Naive thymus-derived CD8-positive, alpha-beta T cell (primary cell): ENCODE measurements at places on chromosomes 7 and 10.

- peak; percentile 70 for DNase-seq
These were observed 21.0 kb upstream of the EPC1 start for GRCh38 chr10:32367793-32368453.

- no peak for DNase-seq
These were observed 149.7 kb downstream of the WNT2 start for GRCh38 chr7:117173035-117173770.

- no peak for DNase-seq
These were observed 22.2 kb downstream of the FZD1 start for GRCh38 chr7:91286432-91286831.

GRCh38 chr10:60429084-60429849, 39.6 kb upstream of the ANK3 start:
- DNase-seq: no peak

DNA sequence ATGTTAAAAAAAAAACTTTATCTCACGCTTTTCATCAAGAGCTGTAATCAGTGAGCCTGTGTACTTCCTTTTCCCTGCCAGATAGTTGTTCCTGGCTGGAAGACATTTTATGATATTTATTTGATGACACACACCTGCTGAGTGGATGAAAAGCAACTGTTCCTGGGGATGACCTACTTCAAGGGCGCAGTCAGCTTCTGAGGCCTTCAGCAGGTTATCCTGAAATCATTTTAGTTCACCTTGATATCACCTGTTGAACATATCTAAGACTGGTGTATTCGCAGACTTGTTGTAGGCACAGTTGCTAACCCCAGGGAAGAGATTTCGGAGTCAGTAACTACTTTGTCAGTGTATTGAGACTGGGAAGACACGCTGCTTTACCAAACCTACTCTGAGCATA, 234.5 kb upstream of the TCF7L2 start:
- no peak for DNase-seq

DNA sequence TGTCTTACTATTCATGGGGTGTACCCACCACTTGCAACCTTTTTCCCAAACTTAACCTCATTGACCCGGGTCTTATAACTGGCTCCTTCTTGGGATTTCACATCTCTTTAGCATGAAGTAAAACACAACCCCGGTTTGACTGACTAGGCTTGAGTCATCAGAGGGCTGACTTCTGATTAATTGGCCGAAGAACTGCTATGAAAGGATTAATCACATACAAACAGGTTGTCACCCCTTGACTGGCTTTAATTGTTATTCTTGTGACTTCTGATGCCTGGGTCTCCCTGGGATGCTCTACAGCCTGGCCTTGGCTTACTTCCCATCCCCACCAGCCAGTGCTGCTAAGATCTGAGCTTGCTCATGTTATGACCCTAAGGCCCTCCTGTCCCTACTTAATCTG, 8.8 kb upstream of the CRPPA start:
- DNase-seq: no peak

DNA sequence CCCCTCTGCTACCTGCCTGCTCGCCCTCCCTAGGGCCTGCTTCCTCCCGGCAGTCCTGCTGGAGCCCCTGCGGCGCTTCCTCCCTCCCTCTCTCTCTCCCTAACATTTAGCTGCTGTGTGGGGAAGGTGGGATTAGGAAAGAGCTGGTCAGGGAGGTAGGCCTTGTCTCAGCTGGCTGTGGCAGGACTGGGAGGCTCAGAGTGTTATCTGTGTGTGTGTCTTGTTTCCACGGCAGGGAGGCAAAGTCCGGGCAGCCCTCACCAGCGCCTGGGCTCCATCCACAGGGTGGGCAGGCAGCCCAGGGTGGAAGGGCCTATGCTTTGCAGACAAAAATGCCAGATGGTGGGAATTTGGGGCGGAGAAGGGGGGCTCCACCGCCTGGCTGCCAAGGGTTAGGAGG, 105.7 kb downstream of the RPS24 start:
- no peak for DNase-seq

DNA sequence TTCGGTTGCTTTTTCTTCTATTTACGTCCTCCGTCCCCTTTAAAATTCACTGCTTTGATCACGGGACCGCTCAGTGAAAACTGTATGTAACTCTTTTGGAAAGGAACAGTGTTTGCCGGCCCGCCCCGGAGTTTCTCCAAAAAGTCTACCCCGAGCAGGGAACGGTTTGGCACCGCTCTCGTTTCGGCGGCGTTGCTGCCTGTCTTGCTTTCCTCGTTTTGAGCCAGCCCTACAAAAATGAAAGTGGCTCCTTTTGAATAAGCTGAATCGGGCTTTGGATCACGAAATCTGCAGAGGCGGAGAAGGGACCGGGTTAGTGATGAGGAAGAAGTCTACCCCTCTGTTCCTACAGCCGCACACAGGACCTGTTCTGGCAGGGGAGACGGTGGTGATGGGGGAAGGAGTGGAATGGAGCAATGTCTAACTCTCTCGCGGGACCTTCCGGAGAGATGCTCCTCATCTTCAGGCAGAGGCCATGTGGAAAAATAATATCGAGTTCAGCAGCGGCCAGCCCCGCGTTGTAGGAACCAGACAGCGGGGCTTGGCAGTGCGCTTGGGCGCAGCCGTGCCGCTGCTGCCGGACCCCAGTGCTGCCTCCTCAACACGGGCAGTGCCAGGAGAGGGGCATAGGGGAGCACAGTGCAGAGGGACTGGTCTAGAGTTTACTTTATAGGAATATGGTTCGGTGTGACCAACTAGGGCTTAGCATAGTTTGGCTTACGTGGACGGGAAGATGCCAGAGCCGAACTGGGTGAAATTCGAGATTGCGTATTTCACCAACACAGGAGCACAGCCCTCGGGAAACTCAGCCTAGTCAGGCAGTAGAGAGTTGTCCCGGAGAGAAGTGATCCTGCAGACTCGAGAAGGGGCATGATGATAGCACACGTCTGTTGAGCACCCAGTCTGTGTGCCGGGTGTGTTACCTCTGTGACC, 1.4 kb downstream of the HTRA1 start:
- no peak for DNase-seq

- DNase-seq: no peak
These were observed 60.8 kb downstream of the CHN2 start for GRCh38 chr7:29255199-29255878.

DNA sequence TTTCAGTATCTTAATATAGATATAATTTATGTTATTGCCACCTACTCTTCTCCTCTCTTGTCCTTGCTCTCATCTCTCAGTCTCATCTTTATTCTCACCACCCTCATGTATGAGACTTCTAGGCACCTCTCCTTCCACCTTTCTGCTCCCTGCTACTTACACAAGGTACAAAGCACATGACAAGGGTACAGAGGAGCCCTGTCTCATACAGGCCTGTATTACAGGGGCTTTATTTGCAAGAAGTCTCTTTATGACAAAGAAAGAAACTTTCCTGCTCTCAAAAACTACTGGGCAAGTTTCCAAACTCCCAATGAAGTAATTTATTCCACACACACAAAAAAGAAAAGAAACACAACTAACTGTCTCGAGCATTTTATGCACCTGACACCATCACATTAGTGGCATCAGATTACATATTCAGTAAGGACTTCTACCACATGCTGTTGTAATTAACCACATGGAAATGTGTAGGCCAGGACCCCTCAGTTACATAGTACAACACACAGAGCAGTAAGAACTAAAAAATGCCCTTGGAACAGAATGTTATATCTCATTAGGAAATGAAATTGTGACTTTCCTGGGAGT, 253.1 kb downstream of the FZD1 start:
- DNase-seq: no peak

GRCh38 chr10:101228153-101228965, 904 bp downstream of the LBX1 start:
- DNase-seq: no peak

- no peak for DNase-seq
These were observed 85.5 kb downstream of the FAS start for GRCh38 chr10:89076120-89076519.

DNA sequence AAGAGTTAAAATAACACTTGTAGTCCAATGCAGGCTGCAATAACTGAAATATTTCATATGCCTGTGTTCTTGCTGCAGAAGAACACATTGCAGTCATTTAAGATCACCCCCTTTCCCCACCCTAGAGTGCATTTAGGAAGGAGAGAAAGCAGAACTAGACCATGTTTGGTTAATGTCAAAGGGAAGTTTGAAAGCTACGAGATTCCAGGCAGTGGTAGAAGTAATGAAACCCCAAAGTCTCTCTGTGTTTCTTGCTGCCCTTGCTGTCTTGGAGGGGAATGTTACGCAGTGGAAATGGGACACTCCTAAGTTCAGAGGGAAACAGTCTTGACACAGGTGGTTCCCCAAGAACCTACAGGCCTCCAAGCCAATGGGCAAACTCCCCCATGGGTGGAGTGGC, 242.9 kb downstream of the PTEN start:
- DNase-seq: no peak

- no peak for DNase-seq
These were observed 447.6 kb downstream of the TFEC start for GRCh38 chr7:115582956-115583355.

DNA sequence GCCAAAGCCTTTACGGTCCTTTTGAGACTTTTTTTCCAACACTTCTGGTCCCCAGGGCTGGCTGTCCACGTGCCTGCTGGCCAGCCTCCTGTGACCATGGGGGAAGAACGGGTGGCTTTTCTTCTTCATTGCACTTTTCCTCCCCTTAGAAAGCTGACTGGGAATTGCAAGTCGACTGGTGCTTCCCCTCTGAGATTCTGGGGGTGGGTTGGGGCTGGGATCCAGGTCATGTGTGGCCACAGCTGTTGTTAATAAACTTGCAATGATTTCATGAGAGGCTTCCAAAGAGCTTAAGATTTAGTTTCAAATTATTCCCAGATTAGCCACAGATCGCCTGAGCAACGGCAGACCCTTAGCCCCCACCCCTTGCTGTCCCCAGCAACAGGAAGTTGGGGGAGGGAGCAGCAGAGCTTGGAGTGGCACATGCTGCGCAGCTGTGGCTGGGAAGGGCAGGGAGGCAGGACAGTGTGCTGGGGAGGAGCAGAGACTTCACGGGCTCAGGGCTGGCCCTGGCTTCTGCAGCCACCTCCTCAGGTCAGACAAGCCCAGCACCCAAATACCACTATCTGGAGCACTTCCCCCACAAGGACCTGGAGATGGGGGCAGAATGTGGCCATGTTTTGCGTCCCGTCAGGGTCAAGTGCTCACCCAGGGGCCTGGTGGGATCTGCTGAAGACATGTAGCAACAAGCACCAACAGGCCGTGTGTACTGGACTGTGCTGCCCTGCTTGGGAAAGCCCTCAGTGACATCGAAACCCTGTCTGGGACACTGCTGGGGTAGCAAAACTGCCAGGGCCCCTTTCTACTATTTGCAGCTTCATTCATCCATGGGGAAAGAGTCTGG, 147.1 kb downstream of the RNF216 start:
- DNase-seq: no peak

DNA sequence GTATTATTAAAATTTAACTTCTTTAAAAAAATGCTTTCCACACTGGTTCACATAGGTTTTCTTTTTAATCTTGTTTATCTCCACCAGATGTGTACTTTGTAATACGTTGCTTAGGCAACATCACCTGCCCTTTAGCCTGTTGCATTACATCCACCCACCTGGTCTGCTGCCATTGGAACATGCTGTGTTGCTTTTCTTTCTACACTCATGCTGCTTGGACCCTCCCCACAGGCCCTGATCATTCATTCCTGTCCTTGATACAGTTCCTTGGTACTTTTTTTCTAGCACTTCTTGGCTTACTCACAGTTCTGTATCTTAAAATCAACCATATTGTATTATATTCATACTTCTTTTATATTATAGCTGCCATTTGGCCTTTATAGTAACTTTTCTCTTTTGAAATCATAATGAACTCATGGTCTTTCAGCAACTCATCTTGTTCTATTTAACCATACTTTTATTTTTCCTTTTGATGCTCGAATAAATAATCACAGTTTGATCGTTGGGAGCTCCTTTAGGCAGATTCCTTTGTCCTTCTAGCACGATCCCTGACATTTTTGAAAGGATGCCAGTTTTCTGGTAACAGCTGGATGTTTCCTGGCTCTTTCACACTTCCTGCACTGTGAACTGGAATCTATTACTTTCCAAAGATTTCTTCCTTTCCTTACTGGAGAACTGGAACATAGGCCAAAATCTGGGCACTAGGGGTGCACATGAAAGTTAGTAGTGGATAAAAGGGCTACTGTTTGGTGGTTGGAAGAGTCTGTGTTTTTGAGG, 125.1 kb downstream of the CDK14 start:
- no peak for DNase-seq

GRCh38 chr10:98293550-98294269, 25.7 kb upstream of the LOXL4 start:
- no peak for DNase-seq

DNA sequence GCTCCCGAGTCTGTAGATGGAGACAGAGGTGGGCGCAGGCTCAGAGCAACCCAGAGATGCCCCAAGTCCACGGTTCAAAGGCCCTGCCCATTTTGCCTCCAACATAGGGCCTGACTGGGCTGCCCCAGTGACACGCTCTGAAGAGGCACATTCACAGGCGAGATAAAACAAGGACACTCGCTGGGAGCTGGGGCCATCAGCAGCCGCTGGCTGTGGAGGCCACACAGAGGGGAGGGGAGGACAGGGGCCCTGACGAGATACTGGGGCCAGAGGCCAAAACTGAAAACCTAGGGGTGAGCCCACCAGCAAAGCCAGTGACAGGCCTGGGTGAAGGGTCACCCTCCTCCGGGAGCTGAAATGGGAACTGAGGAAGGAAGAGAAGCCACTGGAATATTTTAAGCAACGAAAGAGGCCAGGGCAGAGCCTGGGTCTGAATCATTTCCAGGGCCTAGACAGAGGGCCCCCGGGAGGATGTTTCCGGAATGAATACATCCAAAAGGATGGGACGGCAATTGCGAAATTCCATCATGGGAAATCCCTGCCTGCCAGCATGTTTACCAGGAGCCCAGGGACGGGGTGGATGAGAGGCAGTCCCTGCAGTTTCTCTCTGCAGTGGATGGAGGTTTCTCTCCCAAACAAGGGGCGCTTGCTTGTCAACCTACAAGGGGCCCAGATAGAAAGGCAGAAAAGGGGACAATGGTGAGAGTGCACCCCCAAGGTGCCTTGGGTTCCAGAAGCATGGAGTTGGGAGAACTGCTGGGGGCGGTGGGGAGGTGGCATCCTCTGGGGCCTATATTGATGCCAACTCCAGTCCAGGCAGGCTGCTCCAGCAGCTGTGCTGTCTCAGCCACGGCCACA, 29.0 kb upstream of the HSPA12A start:
- no peak for DNase-seq
